ENCODE measurements at places on chromosomes 4 and X.

GRCh38 chr4:182869697-182870096 is 47.5 kb downstream of the DCTD start:
- no peak for DNase-seq

DNA sequence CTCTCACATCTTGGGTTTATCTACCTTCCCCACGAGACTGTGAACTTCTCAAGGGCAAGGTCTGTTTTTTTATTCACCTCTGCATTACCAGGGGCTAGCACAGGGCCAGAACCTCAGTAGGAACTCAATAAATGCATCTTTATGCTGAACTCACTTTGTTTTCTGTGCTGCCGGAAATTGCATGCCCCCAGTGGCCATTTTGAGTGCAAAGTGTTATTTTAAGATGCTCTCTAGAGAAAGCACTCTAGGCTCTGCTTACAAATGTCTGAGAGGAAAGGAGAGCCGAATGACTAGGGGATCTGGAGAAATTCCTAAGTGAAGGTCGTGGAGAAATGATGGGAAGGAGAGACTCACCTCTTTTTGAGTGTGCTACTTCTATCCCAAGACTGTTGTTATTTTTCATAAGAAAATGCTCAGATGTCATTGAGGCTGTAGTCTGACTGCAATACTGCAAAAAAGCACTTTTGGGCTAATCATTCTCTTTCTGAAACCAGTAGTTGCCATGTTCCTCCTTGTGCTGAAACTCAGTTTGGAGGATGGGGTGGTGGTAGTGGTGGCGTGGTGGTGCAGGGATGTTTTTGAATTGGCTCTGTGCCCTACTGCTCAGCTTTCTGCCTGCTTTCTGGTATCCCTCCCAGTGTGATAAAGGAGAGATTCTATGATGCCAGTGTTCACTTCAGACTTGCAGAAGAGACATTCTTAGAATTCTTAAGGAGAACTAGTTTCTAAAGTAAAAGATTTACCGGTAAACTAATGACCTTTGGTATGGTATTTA is 41.3 kb downstream of the DOCK11 start:
- DNase-seq = peak; percentile 36

DNA sequence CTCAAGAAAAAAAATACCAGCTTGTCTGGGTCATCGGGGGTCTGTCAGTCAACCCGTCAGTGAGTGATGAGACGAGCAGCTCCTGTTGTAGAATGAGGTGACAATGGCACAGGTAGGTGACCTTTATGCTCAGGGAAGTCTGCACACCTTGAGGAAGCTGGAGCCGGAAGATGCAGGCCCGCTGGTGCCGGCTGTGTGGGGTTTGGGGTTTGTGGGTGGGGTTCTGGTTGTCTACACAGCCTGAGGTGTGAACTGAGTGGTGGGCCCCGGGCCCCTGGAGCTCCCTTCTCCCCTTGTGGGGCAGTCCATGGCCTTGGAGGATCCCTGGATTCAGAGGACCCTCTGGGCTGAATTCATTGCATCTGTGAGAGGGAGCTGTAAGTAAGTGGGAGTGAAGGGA is 75.5 kb downstream of the SORCS2 start:
- no peak for DNase-seq

DNA sequence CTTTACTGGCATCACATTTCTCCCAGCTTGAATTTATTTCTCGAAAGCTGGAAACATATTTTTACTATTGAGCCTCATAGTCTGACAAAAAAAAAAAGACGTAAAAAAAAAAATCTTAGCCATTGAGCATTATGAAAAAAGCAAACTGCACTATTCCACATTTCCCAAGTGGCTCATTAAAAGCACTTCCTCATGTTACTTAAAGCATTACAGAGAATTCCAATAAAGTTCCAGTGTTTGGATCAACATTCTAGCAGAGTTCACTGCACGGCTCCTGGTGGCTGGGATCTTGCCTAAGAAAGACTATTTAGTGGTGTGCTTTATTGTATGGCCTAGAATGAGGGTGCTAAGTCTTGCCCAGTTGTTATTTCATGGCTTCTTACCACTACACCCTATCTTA is 476.2 kb downstream of the PPARGC1A start:
- DNase-seq = no peak

GRCh38 chrX:85303544-85303943 is 59.8 kb downstream of the ZNF711 start:
- no peak for DNase-seq
